Endodermal cell (in vitro differentiated cells): ENCODE measurements at places on chromosomes 12 and 14. TPM values are rescaled to one million over a fixed set of nuclear protein-coding genes. Genes with fewer than 3 reads are reported as not detected.

The HOXC6 gene
- not detected in 2 replicates for total RNA-seq

The SLC6A13 gene
- total RNA-seq = 1.8 and 2.4 TPM in 2 replicates

The STON2 gene
- 17.6 to 37.2 TPM (median 36.1 TPM) in 3 replicates for total RNA-seq

The OVCH1 gene
- 0.43 and 0.73 TPM in 2 replicates for total RNA-seq

GRCh38 chr12:12240662-12241340 lies 26.0 kb downstream of the LRP6 start:
- H3K27me3 ChIP-seq = no peaks in the 10 kb centered on the region
- H3K4me3 ChIP-seq = no peak overlapping the region
- peaks cover 7% of the 10 kb centered on the region for H3K4me1 ChIP-seq
- H3K36me3 ChIP-seq = peaks cover 25% of the 10 kb centered on the region
- DNase-seq = no peak
- H3K27ac ChIP-seq = peak overlapping the region; percentile 99

DNA sequence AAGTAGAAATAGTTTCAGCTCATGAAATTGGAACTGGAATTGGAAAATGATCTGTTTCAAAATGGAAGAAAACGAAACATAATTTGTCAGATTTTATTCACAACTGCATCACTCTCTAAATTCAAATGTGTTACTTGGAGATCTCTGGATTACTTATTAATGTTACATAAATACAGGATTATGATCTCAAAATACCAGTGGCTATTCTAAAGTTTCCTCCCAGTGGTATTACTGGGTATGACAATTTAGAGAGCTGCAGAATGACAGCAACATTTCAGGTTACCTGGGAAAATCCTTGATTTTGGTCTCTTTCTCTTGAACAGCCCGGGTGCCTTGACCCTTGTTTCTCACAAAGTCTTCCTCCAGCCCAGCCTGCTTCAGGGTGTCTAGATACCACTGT lies 14.2 kb downstream of the FAM161B start:
- H3K4me3 ChIP-seq = no peak overlapping the region
- H3K27ac ChIP-seq = no peak overlapping the region
- peaks cover 10% of the 10 kb centered on the region for H3K27me3 ChIP-seq

GRCh38 chr14:54882521-54882920 lies 20.1 kb downstream of the GCH1 start:
- no peak overlapping the region for H3K27ac ChIP-seq
- no peak overlapping the region for H3K4me3 ChIP-seq
- H3K36me3 ChIP-seq = no peaks in the 10 kb centered on the region
- no peaks in the 10 kb centered on the region for H3K4me1 ChIP-seq
- DNase-seq = no peak
